Cardiac septum (tissue), 1 donor: ENCODE measurements at places on chromosomes 13 and 19. TPM values are rescaled to one million over a fixed set of nuclear protein-coding genes. Genes with fewer than 3 reads are reported as not detected.

Gene MED29
- total RNA-seq, result 26.3 TPM

Gene ZNF490
- 5.1 TPM for total RNA-seq

Gene ZNF560
- 0.16 TPM for total RNA-seq

Gene CYP4F8
- total RNA-seq, result not detected

Gene NUDT19
- 15.3 TPM for total RNA-seq

Gene GNA15
- total RNA-seq, result 1.9 TPM

Gene IGFL2
- not detected for total RNA-seq

Gene COL4A2
- 165 TPM for total RNA-seq

Gene INSR
- total RNA-seq, result 113 TPM

Gene SSC5D
- total RNA-seq, result 7.7 TPM

Gene ZNF823
- 2.3 TPM for total RNA-seq

DNA sequence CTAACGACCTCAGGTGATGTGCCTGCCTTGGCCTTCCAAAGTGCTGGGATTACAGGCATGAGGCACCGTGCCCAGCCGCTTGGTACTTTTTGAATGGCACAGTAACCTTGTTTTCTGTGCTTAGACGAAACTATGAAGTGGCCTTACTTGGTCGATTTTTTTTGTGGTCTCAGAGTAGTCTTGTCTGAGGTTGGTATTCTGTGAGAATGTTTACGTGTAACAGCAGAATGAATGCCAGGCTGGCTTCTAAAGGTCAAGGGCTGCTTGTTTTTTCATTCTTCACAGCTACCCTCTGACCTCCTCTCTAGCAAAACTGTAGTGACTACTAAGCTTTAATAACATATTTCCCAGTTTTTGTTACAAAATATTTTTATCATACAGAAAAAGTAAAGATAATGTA, 313.3 kb downstream of the GPC6 start:
- no peak for DNase-seq

DNA sequence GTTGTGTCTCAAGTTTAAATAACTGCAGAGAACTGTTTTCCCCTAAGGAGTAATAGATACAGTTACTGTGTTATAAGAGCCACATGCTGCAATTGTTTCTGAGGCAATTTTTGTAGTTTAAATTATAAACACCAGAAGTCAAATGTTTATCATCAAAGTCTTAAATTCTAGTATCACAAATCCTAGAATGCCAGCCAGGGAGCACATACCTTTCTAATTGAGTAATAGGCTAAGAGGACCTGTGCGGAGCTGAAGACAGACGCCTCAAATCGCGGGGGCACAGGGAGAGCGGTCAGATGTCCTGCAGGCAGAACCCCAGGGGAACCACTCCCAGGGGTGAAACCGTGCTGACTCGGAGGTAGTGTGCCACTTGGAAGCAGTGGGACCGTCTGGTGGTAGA, 65.2 kb upstream of the TNFRSF19 start:
- DNase-seq, result no peak

DNA sequence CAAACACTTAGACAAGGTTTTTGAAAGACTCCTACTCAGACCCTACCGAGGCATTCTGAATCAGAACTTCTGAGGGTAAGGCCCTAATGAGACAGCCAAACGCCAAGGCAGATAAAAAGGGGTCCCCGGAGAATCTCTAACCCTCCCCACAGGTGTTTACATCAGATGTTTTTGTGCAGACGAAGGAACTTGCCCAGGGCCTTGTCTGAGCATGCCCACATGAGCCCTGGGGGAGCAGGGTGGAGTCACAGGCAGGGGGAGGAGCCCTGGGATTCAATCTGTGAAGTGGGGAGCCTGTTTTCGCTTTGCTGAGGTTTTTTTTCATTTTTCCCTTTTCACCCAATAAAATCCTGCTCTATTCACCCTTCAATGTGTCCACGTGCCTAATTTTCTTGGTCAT, 61.6 kb upstream of the MED4 start:
- DNase-seq, result no peak

DNA sequence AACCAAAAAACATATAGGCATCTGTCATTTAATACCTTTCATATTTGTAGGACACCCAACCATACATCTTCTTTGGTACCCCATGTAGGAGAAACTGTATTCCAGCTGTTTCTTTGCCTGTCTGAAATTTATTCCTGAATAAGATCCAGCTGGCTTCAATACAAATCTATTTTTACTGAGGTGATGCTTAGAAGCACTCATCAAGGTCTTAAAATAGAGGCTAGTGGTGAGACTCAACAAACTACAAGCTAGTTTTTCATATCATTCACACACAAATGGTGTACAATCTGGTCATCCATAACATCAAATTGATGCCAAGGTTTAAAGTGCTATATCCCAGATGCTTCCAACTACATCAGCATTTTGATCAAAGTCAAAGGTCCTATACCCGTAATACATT, 1071.3 kb upstream of the MIR17HG start:
- DNase-seq, result no peak

DNA sequence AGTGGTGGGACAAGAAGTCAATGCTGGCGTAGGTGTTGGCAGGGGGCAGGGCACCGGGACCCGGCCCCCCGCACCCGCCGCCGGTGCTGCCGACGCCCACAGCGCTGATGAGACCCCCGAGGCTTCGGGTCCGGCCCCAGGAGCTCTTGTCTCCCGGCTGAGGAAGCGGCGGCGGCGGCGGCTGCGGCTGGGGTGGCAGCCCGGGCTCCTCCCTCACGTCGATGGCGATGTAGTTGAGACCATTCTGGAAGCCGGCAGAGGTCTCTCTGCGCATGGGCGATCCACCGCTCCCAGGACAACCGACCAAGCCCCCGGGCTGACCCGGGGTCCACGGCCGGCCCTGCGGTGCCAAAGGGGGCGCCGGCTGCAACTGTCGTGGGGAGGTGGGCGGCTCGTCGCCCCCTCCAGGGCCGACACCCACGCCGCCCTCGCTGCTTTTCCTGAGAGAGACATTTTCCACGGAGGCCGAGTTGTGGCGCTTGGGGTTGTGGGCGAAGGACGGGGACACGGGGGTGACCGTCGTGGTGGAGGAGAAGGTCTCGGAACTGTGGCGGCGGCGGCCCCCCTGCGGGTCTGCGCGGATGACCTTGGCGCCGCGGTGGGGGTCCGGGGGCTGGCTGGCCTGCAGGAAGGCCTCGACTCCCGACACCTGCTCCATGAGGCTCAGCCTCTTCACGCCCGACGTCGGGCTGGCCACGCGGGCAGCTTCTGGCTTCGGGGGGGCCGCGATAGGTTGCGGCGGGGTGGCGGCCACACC, 4.1 kb downstream of the IRS2 start:
- no peak for DNase-seq

GRCh38 chr19:10007371-10008183, 2.7 kb downstream of the COL5A3 start:
- DNase-seq, result no peak

DNA sequence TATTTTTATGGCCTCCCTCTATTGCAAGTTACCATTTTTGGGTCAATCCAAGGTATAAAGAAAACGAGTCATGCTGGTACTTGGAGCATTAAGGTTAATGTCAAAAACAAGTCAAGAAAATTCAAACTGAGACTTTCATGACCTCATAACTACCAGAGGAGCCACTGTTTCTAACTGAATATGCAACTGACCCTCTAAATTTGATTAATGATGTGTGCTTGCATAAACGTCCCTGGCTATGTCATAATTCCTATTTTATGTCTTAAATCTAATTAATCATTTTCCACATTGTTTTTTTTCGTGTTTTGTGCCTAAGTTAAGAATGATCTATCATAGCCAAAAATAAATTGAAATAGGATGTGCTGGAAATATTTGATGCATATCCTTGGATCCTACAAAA, 396.7 kb upstream of the GPC6 start:
- no peak for DNase-seq

- DNase-seq, result no peak
These were observed 15.2 kb upstream of the CPB2 start for GRCh38 chr13:46119883-46120614.

- no peak for DNase-seq
These were observed 5.1 kb downstream of the ZSWIM9 start for GRCh38 chr19:48175578-48175977.

GRCh38 chr19:40380199-40381037, 9.6 kb downstream of the HIPK4 start:
- DNase-seq, result no peak

GRCh38 chr13:71017607-71018006, 849.4 kb downstream of the DACH1 start:
- DNase-seq, result no peak

GRCh38 chr19:41994521-41994971, 516 bp upstream of the ATP1A3 start:
- no peak for DNase-seq

GRCh38 chr13:32501064-32501463, 37.5 kb downstream of the N4BP2L2 start:
- no peak for DNase-seq

DNA sequence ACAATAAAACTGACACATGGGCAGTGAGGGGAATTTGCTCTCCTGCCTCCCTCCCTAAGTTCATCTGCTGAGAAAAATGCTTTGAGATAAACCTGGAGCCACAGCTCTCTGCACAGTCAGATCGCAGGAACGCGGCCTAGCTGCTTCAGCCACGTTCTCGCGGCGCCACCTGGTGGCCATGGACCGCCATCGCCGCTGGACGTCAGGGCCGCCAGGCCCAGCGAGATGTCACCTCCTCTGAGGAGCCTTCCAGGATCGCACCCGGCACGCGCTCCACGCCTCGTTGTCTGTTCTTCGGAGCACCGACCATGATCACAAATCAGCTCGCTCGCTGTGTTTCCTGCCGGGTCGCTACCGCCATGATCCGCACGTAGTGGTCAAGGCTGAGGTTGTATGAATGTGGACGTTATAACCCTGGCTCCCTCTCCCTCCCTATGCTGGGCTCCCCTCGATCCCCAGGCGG, 20.6 kb upstream of the USP29 start:
- DNase-seq, result peak; percentile 77

DNA sequence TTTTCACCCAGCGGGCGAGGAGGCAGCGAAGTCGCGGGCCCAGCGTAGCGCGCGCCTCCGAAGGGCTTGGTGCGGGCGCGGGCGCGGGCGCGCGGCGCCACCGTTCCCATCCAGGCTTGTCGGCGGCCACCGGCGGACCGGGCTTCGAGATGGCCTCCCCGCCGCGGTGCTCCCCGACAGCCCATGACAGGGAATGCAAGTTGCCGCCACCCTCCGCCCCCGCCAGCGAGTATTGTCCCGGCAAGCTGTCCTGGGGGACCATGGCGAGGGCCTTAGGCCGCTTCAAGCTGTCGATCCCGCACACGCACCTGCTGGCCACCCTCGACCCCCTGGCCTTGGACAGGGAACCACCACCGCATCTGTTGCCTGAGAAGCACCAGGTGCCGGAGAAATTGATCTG, at the start of gene WDR88:
TSS of gene WDR88 (plus strand) at position 94 of the 400 bp plus-strand sequence. CDS start at position 150, 56 bp downstream.
- no peak for DNase-seq

GRCh38 chr19:30227012-30227621, 145.1 kb upstream of the ZNF536 start:
- DNase-seq, result no peak

- no peak for DNase-seq
These were observed 493.3 kb downstream of the RFC3 start for GRCh38 chr13:34311251-34311650.

GRCh38 chr13:75339635-75340374, 142.2 kb downstream of the TBC1D4 start:
- no peak for DNase-seq

- DNase-seq, result no peak
These were observed at the start of gene ELL for GRCh38 chr19:18521692-18522123. Gene ELL (minus strand): TSS chr19:18522070. CDS start chr19:18522055, 15 bp downstream.

GRCh38 chr13:80083853-80084676, 256.9 kb downstream of the SPRY2 start:
- no peak for DNase-seq
